ENCODE measurements at places on chromosomes 3 and 15.

DNA sequence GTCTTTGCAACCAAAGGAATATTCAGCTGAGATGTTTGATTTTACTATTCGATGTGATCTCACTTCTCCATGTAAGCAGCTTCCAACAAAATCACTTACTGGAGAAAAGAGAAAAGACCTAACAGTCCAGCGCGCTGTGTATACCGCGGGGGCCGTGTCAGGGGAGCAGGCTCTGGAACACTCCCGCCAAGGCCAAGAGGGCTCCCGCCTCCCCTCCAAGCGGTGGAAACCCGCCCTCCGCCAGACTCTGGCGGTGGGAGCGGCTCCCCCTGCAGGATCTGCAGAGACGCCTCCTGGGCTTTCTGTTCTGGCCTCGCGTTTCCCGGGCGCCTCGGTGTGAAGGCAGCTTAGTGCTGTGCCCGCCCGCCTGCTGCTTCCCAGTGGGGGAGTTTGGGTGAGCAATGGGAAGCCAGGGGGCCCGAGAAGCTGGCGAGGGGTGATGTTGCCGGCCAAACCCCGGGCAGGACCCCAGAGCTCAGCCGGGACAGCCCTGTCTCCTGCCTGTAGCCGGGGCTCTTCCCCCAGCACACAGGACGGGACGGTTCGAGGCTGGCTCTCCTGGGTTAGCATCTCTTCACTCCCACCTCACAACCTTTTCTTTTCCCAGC is 36.3 kb downstream of the CHST14 start:
- peak; percentile 55 for DNase-seq

GRCh38 chr3:100033903-100034471 is 80.3 kb downstream of the FILIP1L start:
- no peak for DNase-seq

DNA sequence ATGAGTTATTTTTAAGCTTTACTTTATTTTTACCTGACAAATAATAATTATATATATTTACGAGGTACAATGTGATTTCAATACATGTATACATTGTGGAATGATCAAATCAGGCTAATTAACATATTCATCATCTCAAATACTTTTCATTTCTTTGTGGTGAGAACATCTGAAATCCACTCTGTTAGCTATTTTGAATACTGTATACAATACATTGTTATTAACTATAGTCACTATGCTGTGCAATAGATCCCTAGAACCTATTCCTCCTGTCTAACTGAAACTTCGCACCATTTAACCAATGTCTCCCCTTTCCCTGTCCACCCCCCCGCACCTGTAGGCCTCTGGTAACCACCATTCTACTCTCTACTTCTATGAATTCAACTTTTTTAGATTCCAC is 7.9 kb upstream of the SPPL2A start:
- no peak for DNase-seq

- DNase-seq = peak; percentile 74
Measured at GRCh38 chr15:71444866-71445590, 329.8 kb downstream of the THSD4 start.

- DNase-seq = no peak
Measured at GRCh38 chr3:151210676-151211381, 7.8 kb upstream of the GPR171 start.

DNA sequence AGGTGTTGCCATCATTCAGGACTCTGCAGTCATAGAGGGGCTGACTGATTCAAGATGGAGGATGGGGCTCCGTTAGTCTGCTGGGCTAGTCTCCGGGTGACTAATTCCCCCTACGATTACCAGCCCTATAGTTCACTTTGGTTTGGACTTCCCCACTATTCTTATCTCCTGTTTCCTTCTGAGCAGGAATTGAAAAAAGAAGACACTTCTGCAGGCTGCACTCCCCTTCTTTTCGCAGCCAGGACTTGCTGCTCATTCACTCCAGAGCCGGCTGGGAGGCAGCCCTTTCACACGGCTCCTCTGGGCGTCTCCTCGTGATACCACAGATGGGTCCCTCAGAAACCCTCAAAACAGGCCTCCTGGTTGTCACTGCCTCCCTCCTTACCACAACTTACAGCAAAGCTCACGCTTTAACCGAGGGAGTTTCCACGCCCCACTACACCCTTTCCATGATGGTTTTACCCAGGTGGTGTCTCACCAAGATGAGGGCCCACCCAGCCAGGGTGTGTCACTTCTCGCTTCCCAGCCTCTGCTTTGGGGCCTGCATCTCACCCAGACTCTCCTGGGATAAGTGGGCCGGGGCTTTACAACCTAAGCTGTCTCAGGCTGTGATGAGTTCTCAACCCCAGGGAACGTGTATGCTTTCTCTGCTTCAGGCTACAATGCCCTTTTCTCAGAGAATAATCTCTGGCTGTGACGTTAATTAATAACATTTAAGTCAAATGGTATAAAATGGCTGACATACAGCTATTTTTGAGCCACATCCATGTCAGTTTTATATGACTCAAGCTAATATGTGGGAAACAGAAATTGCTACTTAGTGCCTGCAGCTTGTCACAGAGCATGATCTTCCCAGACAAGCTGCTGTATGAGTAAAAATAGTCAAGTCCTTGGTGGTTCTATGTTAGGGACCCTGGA is 11.9 kb downstream of the CX3CR1 start:
- DNase-seq = no peak

- DNase-seq = no peak
Measured at GRCh38 chr15:76011627-76012551, at the start of gene NRG4. Gene NRG4 (minus strand): TSS chr15:76012424. CDS start chr15:76011230, 1,194 bp downstream.

- DNase-seq = peak; percentile 99
Measured at GRCh38 chr15:50137330-50137761, 18.3 kb upstream of the ATP8B4 start.

GRCh38 chr3:50777680-50778079 is 103.0 kb downstream of the DOCK3 start:
- no peak for DNase-seq

DNA sequence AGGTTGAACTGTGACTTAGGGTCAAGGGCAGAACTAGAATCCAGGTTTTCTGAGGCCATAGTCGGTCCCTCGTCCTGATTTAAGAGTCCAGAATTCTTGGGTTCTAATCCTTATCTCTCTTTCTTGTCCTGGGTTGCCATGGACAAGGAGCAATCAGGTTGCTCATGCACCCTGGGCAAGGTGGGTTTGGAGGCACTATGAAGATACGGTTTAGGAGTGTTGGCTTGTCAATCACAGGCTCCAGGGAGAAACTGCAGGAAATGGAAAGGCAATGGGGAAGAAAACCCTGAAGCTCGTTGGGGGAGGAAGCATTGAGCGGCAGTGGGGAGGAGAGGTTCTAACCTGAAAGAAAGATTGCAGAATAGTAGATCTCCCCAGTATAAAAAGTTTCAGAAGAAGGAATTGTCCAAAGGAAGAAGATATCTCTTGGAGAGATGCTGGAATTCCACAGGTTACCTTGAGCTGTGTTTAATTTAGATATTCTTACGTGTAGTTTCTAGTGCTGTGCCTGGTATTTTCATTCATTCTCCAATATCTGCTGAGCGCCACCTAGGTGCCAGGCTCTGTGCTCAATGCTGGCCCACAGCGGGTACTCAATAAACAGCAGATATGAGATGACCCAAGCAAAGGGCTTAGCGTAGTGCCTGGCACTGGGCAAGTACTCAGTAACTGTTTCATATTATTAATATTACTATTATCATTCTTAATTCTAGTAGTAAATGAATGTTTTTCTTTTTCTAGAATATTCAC is 2.0 kb downstream of the ACAN start:
- no peak for DNase-seq

- DNase-seq = no peak
Measured at GRCh38 chr3:38542401-38543298, 46.5 kb downstream of the EXOG start.

DNA sequence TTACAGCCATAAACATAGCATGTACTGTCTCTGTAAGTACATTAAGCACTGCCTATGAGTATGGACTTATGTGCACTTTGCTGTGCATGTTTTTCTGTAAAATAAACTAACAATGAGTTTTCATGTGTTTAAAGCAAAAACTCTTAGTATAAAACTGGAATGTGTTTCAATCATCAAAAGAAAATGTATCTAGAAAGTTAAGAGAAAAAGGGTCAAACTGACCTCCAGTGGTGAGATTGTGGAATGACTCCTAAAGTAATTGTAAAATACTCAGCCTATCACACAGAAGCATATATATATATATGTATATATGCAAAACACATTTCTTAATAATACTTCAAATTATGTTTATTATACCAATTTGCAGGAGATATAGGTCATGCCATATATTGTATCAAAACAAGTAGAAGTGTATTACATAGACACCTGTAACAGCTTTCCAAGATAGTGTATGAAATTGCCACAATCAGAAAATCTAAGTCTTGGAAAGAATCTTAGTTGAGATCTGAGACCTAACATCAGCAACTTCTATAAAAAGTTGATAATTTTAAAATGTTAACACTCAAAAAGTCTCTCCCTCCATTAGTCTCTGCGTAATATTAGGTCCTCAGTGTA is 199.6 kb downstream of the FMN1 start:
- peak; percentile 63 for DNase-seq

- no peak for DNase-seq
Measured at GRCh38 chr3:177429771-177430170, 232.5 kb upstream of the TBL1XR1 start.

GRCh38 chr3:132898141-132898540 is 140.1 kb upstream of the TMEM108 start:
- DNase-seq = no peak

GRCh38 chr3:104961851-104962250 is 404.9 kb upstream of the ALCAM start:
- no peak for DNase-seq

- no peak for DNase-seq
Measured at GRCh38 chr3:43644443-43644842, 22.6 kb upstream of the ANO10 start.

GRCh38 chr3:43814461-43814860 is 123.7 kb downstream of the ABHD5 start:
- no peak for DNase-seq

- DNase-seq = no peak
Measured at GRCh38 chr3:112638327-112639020, 2.5 kb downstream of the CCDC80 start.

DNA sequence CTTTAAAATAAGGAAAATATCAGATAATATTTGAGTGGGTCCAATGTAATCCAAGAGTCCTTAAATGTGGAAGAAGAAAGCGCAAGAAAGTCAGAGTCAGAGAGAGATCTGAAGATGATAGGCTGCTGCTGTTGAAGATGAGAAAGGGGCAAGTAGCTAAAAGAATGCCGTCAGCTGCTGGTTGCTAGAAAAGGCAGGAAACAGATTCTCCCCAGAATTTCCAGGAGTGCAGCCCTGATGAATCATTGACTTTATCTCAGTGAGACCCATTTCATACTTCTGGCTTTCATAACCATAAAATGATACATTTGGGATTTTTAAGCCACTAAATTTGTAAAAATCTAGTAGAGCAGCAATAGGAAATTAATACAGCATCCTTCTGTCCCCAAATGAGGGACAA is 7.5 kb upstream of the CHMP2B start:
- DNase-seq = peak; percentile 5

DNA sequence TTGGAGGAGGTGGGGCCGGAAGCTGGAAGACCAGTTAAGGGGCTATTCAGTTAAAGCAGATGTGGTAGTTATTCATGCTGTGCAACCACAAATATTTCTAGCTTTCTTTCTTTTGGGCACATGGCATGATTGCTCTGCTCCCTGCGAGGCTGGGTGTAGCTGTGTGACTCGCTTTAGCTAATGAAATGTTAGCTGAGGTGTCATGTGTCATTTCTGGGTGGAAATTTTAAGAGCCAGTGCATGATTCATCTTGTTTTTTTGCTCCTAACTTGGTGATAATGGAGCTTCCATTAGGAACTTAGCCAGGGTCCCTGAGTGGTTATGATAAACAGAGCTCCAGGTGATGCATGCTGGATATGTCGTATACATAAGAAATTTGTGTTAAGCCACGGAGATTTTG is 300.6 kb downstream of the SATB1 start:
- DNase-seq = peak; percentile 75

GRCh38 chr3:187744169-187745151 is 808 bp downstream of the BCL6 start:
- DNase-seq = no peak

DNA sequence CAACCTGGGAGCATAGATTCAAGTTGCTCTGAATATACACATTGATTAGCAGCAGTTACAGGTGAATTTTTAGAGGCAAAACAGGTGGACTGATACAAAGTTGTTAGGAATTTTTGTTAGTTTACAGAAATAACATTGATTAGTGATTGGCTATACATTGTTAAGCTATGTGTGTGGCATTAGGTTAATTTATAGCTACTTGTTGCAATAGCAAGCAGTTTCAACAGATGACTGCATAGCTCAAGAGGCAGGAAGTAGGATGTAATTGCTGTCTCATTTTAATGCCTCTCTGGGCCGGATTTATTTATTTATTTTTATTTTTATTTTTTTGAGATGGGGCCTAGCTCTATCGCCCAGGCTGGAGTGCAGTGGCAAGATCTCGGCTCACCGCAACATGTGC is 99.7 kb downstream of the TCF12 start:
- DNase-seq = no peak

DNA sequence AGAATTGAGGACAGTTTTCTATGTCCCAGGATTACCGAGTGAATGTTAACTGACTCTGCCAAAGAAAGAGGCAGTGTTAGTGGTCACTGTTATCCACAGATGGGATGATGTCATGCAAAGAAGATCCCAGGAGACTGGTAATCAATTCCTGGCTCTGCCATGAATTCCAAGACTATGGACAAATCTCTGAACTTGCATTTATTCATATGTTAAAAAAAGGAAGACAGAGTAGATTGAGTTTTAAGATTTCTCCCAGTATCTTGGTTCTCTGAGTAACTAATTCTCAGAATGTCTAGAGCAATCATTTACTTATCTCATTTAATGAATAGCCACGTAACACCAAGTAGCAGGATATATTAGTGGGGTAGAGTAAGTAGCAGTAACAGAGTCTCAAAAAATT is 11.5 kb upstream of the MAP3K13 start:
- no peak for DNase-seq

DNA sequence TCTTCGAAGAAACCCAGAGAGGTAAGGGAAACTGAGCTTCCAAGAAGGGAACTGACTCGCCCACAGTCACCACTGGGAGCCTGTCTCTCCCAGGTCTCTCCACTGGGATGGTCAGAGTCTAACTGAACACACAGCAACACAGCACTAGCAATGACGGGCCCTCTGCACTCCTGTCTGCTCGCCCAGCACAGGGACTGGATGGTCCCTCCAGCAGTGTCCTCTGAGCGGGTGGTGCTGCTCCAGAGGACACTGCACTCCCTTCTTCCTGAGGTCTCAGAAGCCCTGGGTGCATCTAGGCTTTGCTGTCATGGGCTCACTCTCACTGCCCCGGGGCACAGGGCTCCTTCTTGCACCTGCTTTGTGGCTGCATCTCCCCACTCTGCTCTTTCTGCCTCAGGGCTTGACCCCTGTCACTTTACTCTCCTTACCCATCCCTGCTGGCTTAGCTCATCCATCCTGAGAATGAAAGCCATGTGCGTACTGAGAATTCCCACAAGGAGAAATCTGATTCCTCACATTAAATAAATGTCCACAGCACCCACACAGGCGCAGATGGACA is 356.6 kb downstream of the GABRG3 start:
- DNase-seq = no peak

All from HFFc6 (cell line).